ENCODE measurements at places on chromosomes 2 and 18.

- DNase-seq = no peak
These were observed 57.7 kb downstream of the ASAP2 start for GRCh38 chr2:9264301-9264700.

GRCh38 chr18:41324020-41324791, 630.8 kb upstream of the PIK3C3 start:
- no peak for DNase-seq

- peak; percentile 5 for DNase-seq
These were observed 113.1 kb downstream of the SMAD7 start for GRCh38 chr18:48837676-48838075.

DNA sequence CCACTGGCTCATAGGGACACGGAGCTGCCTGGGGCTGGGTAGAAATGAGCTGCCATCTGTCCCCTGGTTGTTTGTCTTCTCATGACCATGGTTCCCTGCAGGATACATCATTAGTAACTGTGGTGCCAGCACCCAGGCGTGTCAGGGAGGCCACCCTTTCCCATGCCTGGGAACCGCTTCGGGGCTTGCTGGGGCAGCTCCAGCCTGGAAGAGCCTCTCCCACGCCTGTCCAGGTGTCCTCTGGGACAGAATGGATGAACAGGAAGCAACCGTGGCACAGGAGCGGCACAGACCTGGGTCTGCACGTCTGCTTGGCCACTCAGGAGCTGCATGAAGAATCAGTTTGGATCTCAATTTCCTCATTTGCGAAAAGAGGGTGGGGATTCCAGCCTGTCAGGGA, 34.8 kb downstream of the SDC1 start:
- DNase-seq = no peak

DNA sequence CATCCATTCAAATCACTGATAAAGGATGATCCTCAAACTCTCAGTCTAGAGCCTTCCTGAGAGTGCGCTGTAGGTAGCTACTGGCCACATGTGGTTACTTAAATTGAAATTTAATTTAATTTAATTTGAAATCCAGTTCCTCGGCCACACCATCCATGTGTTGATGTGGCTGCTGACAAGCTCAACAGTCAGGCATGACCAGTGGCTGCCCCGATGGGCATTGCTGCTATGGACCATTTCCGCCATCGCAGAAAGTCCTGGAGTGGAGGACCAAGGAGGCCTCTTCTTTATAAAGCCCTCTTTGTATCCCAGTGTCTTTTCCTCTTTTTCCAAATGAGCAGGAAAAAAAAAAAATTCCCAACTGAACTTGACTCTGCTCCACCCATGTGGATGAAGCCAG, 100.6 kb downstream of the HDAC4 start:
- peak; percentile 27 for DNase-seq

- DNase-seq = no peak
These were observed 53.9 kb downstream of the MYO7B start for GRCh38 chr2:127589358-127589757.

- no peak for DNase-seq
These were observed 326.2 kb upstream of the NCKAP5 start for GRCh38 chr2:133894429-133894828.

DNA sequence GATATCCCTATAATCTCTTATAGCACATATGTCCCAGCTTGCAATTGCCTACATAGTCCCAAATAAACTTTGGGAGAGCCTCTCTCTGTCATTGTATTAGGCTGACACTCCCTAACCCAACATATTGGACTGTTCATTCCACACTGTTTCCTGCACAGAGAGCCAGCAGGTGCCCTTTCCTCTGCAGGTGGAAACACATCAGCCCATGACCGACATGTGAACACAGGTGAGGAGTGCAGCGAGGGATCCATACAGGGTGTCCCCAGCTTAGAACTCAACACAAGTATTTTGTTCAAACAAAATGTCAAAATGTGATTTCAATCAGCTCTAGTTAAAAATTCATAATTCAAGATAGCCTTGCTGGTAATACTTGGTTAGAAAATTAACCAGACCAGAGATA, 49.9 kb upstream of the TPO start:
- DNase-seq = no peak

GRCh38 chr2:107334306-107334705, 448.3 kb upstream of the ST6GAL2 start:
- DNase-seq = no peak

- no peak for DNase-seq
These were observed 32.0 kb upstream of the STPG4 start for GRCh38 chr2:47187069-47187468.

GRCh38 chr2:173076581-173077345, 1.1 kb downstream of the MAP3K20 start:
- DNase-seq = peak; percentile 70

DNA sequence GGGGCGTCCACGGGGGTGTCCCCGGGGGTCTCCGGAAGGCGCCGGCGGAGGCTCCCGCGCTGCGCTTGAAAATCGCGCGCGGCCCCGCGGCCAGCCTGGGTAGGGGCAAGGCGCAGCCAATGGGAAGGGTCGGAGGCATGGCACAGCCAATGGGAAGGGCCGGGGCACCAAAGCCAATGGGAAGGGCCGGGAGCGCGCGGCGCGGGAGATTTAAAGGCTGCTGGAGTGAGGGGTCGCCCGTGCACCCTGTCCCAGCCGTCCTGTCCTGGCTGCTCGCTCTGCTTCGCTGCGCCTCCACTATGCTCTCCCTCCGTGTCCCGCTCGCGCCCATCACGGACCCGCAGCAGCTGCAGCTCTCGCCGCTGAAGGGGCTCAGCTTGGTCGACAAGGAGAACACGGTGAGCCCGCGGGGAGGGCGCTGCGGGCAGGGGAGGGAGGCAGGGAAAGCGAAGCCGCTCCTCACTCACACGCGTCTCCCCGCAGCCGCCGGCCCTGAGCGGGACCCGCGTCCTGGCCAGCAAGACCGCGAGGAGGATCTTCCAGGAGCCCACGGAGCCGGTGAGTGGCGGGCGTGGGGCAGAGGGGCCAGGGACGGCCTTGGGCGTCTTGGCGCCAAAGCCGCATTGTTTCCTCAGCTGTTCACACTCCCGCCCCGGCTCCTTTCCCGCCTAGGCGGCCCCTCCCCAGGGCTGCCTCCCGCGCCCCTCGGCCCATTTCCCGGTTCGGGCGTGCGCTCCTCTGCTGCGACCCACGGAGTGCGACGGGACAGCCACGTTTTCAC, at the start of gene RRM2:
RRM2 (plus strand) TSS at position 240 of the 781 bp plus-strand sequence; CDS start at position 300, 60 bp downstream.
- peak; percentile 95 for DNase-seq

DNA sequence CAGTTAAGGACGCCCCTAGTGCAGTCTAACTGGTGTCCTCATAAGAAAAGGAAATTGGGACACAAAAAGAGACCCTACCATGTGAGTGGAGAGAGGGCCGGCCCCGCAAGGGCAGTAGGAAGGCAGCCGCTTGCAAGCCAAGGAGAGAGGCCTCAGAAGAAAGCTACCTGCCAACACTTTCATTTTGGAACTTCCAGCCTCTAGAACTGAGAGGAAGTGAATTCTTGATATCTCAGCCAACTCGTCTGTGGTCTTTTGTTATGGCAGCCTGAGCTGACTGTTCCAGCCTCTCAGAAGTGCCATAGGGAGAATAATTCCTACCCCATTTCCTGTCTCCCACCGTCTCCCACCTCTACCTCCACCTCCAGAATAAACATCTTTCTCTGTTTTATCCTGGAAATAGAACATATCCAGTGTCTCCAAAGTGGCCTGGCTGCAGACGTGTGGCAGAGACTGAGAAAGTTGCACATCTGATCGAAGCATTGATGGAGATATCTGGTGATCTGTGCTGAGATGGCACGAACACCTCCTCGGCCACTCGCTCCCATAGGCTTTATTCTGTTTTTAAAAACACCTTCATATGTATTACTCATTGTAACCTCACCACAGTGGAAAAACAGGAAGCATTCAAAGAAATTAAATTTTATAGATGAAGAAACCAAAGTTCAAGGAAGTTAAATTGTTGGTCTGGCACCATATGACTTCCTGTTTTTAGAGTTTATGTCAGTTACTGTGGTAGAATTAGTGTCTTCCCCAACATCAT, 39.5 kb upstream of the MARCO start:
- no peak for DNase-seq

GRCh38 chr2:237754182-237754581, 44.4 kb upstream of the RBM44 start:
- DNase-seq = no peak

DNA sequence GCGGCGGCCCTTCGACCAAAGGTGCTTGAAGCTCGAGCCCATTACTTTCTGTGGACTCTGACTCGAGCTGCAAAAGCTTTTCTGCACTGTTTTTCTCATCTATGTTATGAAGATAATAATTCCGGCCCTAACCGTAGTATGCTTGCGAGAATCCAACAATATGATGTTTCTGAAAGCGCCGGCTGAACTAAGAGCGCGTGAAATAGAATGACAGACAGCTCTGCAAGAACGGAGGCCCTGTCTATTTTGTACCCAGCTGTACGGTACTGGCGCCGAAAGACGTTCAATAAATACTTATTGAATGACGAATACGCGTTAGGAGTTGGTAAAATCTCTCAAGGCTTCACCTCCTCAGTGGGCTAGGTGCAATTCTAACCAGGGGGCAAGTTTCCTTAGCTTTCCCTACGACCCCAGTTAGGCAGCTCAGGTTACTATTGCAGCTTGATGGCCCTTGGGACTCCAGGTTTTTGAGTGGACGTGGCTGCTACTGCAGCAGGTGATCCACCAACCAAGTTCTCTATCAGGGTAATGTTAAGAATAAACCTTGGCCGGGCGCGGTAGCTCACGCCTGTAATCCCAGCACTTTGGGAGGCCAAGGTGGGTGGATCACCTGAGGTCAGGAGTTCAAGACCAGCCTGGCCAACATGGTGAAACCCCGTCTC, 570 bp downstream of the SCRN3 start:
- DNase-seq = no peak

- no peak for DNase-seq
These were observed 18.8 kb downstream of the EPHA4 start for GRCh38 chr2:221553333-221553732.

DNA sequence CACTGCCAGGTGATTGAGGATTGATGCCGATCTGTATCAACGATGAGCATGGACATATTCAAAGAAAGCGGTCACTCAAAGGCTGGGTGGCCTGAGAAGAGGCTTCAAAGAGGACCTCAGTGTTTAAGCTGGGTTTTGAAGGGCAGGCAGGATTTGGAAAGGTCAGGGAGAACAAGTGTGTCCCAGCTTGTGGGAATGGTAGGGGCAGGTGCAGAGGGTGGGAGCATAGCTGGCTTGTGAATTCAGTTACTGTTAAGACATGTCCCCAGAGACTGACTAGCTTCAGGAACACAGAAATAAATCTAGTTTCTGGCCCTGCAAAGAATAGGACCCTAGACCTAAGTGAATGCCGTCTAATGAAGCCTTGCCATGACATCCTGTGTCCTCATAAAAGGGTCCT, 363.4 kb downstream of the CLIP4 start:
- DNase-seq = no peak

DNA sequence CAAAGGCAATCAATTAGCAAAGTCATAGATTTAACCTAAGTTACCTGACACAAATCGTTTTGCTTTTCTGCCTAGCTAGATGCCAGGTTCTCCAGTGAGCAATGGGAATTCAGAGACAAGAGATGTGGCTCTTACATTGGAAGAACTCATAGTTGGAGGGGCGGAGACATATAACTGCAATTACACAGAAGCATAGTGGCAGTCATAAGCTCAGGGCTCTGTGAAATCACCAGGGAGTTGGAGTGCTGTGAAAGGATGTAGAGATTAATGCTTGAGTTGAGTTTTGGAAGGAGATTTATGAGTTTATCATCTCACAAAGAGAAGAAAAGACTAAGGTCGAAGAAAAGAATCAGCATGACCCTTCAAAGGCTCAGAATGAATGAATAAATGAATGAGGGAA, 457.2 kb upstream of the TRIB2 start:
- no peak for DNase-seq

GRCh38 chr18:2515908-2516625, 55.2 kb downstream of the METTL4 start:
- DNase-seq = no peak

- no peak for DNase-seq
These were observed 14.5 kb downstream of the SESTD1 start for GRCh38 chr2:179250095-179250494.

- no peak for DNase-seq
These were observed 471.7 kb upstream of the CDH20 start for GRCh38 chr18:60861575-60861974.

DNA sequence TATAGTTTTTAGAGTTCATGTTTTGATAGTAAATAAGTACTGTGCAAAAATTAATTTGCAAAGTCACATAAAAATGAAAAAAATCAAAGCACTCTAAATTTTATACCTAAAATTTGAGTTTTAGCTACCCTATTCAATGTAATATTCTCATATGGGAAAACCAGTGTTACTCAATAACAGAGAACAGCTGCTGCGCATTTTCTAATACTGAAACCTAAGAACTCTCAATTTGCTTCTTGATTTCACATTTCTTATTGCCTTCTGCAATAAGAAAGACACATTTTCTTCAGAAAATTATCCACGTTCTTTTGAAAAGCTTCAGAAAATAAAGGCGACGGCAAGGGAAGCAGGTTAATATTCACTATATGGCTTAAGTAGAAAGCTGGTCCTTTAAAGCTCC, 199.1 kb upstream of the CCDC150 start:
- DNase-seq = no peak

- no peak for DNase-seq
These were observed 375.5 kb upstream of the SLC8A1 start for GRCh38 chr2:40827392-40827791.

GRCh38 chr2:96024336-96025193, 10.2 kb downstream of the GPAT2 start:
- peak; percentile 28 for DNase-seq

- no peak for DNase-seq
These were observed 253.2 kb upstream of the COL3A1 start for GRCh38 chr2:188720811-188721605.

DNA sequence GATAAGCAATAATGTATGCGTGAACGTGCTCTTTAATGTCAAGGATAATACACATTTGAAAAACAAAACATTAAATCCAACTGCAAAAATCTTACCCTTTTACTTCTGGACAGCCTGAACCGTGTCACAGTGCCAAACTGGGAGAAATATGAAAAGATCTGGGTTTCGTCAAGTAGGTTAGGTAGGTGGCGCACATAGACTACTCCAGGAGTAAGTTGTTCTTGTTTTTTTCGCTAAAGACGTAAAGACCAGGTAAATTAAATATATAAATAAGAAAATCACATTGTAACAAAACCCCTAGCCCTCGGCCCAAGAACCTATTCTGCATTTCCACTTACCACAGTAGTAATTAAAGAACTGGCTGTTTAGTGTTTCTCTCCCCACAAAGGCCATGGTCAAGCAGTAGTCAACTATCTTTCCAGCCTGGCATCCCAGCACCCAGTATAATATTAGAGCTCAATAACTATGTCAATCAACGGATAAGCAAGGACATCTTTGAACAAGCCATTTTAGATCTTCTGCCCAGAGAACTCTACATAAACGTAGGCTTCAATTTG, 1.1 kb downstream of the NIFK start:
- no peak for DNase-seq

Data from left ventricle myocardium superior (tissue), 1 donor.